ENCODE measurements at places on chromosomes 16 and 17. TPM values are rescaled to one million over a fixed set of nuclear protein-coding genes. Genes with fewer than 3 reads are reported as not detected.

GRCh38 chr16:56300242-56300623 lies 108.9 kb downstream of the GNAO1 start:
- peaks cover 7% of the 10 kb centered on the region for H3K27me3 ChIP-seq
- no peaks in the 10 kb centered on the region for H3K4me1 ChIP-seq
- no peak overlapping the region for H3K4me3 ChIP-seq
- no peak overlapping the region for H3K27ac ChIP-seq

The CDR2L gene
- total RNA-seq = 2.4 TPM

- H3K4me1 ChIP-seq = no peaks in the 10 kb centered on the region
- DNase-seq = no peak
- no peaks in the 10 kb centered on the region for H3K36me3 ChIP-seq
- H3K27me3 ChIP-seq = no peaks in the 10 kb centered on the region
- no peak overlapping the region for H3K4me3 ChIP-seq
Measured at GRCh38 chr17:73799096-73799495, 154.9 kb upstream of the SDK2 start.

- no peak overlapping the region for H3K27ac ChIP-seq
- peaks cover 5% of the 10 kb centered on the region for H3K4me1 ChIP-seq
- no peaks in the 10 kb centered on the region for H3K27me3 ChIP-seq
- H3K36me3 ChIP-seq = peaks cover 4% of the 10 kb centered on the region
- no peak for DNase-seq
Measured at GRCh38 chr16:88749358-88749757, 35.7 kb downstream of the PIEZO1 start.

DNA sequence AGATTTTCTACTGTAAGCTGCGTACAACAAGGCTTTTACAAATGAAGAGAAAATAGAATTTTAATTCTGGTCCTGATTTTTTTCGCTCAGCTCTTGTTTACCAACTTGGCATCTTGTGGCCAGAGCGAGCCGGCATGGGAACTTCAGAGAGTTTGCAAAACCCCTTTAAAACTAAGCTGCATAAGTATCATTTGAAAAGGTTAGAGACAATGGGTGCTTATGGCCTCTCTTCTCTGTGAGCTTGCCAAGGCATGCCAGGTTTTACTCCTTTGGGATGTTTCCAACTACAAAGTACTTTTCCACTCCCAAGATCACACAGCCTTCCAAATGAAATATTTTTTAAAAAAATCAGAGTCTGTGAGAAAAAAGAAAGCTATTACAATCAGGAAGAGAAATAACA lies 62.4 kb upstream of the FA2H start:
- no peaks in the 10 kb centered on the region for H3K36me3 ChIP-seq
- no peaks in the 10 kb centered on the region for H3K27me3 ChIP-seq
- no peak overlapping the region for H3K27ac ChIP-seq
- DNase-seq = no peak
- no peak overlapping the region for H3K4me3 ChIP-seq
- no peaks in the 10 kb centered on the region for H3K4me1 ChIP-seq

DNA sequence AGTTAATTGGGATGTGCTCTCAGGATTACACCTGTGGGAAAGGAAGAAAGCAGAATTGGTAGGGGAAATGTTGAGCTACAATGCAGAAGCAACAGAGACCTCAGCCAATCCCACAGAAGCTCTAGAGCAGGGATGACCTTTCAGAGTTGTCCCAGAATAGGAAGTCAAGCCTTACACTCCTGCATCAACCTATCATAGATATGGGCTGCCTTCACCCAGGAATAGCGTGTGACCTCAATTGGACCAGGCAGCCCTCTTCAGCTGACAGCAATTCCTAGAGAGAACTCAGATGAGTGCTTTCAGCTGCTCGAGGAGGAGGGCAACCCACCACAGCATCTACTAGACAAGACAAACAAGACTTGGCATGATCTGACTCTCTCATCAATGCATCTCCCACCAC lies 189.7 kb downstream of the TMEM132E start:
- no peak for DNase-seq
- H3K4me3 ChIP-seq = no peak overlapping the region
- no peaks in the 10 kb centered on the region for H3K36me3 ChIP-seq
